Hematopoietic multipotent progenitor cell treated with erythropoietin and hydrocortisone succinate and interleukin-3 and kit ligand, for 15 days (in vitro differentiated cells): ENCODE measurements at places on chromosomes 11 and 22.

- no peak for DNase-seq
Measured at GRCh38 chr11:22177186-22177585, 15.7 kb upstream of the ANO5 start.

DNA sequence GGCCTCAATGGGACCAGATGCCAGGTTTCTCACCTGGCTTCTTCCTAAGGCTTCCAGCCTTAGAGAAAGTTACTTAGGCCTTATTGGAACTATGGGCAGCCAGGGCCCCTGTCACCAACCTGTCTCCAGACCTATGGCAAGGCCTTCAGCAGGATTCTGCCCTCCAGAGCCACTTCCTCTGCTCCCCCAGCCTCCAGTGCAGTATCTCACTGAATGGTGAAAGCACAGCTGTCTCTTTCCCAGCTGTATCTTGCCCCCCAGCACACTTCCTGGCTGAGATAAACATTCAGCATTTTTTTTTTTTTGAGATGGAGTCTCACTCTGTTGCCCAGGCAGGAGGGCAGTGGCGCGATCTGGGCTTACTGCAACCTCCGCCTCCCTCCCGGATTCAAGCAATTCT is 1.5 kb downstream of the SLC2A11 start:
- DNase-seq, result no peak

GRCh38 chr22:30175690-30176288 is 70.8 kb downstream of the LIF start:
- DNase-seq, result no peak

- no peak for DNase-seq
Measured at GRCh38 chr11:36306888-36307287, 10.8 kb downstream of the PRR5L start.
